GM13977 (cell line): ENCODE measurements at places on chromosomes 11 and 22.

- no peak for DNase-seq
Measured at GRCh38 chr11:100182927-100183326, 504.2 kb upstream of the ARHGAP42 start.

DNA sequence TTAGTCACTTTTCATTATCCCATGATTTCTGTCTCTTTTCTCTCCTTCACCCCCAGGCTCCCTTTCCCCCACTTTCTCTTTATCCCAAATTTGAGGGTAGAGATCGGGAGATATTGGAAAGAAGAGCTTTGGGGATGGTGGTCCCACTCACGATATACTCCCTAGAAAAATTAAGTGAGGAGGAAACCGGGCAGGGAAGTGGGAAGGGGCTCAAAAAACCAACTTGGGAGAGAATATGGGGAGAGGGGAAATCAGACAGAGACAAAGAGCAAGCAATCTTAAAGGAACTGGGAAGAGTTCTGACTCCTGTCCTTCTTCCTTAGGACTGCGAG lies 941 bp upstream of the DCHS1 start:
- DNase-seq = peak; percentile 5

DNA sequence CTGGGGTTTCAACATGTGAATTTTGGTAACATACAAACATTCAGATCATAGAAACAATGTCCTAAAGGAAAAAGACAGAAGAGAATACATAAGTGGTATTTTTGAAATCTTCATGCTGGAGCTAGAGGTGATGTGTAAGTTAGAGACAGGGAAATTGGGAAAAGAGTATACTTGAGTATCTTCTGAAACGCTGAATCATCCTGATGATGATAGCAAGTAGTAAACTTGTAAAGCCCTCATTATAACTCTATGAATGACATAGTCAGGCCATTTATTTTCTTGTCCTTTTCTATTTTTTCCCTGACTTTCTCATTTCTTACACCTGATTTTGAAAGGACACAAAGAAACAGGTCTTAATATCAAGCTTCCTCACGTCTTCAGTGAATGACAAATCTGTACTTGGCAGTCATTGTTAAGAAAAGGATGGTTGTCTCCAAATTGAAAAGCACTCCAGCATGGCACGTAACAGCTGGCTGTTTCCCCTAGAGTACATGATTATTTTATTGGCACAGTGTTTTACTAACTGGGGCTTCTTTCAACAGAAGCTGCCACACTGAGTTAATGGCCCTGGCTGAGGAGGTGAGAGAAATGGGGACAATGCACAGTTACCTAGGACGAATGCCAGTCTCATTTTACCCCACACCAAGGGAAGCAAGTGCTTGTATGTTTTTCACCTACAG lies 140.7 kb upstream of the CTSC start:
- DNase-seq = no peak

GRCh38 chr11:58919561-58919960 lies 19.7 kb upstream of the GLYATL1 start:
- DNase-seq = no peak

GRCh38 chr11:82673631-82674030 lies 60.0 kb downstream of the FAM181B start:
- DNase-seq = no peak

GRCh38 chr11:122153746-122154145 lies 37.7 kb upstream of the BLID start:
- DNase-seq = no peak

DNA sequence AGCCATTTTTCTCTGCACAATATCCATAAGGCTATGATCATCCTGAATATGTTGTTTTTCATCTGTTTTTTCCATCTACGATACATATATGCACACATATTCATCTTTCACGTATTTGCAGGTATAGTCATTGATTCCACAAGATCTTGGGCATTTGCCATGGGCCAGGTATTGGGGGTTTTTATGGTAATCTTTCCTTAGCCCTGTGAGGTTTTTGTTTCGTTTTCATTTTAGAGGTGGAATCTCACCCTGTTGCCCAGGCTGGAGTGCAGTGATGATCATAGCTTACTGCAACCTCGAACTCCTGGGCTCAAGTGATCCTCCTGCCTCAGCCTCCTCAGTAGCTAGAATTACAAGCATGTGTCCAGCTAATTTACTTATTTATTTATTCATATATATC lies 20.0 kb downstream of the CD6 start:
- DNase-seq = no peak

DNA sequence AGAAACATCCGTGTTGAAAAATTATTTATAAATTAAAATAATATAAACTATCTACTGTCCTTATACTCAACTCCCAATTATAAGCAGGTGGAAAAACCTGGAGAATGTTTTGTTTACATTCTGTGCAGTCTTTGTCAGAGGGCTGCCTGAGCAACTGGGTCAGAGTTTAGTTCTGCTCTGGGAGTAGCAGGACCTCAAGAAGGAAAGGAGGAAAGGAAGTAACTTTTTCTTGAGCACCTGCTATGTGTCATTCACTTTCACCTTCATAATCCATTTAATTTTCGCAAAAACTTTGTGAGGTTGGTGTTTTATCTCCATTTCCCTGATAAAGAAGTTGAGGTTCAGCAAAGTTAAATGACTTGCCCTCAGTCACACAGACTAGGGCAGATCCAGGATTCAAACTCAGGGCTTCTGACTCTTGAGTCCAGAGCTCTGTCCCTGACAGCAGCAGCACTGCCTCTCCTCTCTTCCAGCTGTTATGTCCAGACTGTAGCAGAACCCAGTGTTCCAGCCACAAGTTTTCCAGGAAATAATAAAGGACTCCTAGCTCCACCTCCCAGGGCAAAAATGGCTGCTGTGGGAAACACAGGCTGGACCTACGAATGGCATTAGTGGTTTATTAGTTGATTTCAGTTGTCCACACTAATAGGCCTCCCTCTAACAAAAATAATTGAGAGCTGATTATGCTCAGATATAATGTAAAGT lies 6.4 kb downstream of the CD3E start:
- no peak for DNase-seq

GRCh38 chr11:87290304-87290922 lies 252.7 kb downstream of the TMEM135 start:
- DNase-seq = peak; percentile 67

DNA sequence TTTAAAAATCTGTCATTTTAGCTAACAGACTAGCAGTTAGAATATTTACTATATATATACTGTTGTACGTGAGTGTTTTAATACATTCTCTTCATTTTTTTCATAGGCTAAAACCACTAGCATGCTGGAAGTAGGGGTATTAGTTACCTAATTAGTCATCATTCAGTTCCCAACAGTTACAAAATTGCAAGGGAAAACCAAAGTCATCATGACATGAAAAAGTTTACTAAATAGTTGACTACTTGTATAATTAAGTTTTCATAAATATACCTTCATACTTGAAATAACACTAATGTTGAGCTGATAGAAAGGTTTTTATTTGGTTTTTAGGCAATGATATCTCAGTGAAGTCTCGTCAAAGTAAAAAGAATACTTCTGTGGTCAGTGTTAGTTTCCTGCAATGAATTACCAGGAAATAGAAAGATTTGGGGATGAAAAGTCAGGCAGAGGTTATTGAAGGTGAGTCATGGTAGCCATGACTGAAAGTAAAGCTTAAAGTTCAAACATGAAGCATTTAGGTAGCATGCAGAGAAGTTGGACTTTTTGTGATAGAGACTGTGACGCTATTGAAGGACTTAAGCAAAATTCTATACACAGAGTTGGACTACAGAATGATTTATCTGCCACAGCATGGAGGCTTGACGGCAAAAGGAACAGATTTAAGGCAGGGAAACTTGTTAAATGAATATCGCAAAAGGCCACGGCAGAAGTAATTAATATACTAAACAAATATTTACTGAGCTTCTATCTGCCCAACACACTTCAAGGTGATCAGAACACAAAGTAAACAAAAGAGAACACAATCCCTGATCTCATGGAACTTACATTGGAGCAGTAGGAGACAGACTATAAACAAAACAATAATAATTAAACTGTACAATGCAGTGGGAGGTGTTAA lies 828.1 kb upstream of the FAT3 start:
- DNase-seq = no peak
